ENCODE measurements at places on chromosomes 2 and 18. TPM values are rescaled to one million over a fixed set of nuclear protein-coding genes. Genes with fewer than 3 reads are reported as not detected.

DNA sequence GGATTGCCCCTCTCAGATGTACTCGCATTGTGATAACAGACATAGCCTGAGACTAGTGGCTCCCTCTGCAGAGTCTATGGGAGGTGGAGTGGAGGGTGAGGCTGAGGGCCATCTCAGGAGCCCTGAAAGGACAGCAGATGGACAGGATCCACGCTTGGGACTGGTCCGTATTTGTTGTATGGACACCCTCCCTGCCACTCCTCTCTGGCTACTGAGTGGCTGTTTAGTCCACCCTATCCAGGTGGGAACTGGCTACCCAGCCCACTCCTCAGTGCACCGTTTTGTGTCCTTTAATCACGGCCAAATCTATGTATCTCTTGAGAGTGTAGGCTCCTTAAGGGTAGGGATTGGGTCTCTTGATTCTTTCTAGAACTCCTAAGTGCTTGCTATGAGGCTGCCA lies 4.5 kb upstream of the GLI2 start:
- no peak for DNase-seq

DNA sequence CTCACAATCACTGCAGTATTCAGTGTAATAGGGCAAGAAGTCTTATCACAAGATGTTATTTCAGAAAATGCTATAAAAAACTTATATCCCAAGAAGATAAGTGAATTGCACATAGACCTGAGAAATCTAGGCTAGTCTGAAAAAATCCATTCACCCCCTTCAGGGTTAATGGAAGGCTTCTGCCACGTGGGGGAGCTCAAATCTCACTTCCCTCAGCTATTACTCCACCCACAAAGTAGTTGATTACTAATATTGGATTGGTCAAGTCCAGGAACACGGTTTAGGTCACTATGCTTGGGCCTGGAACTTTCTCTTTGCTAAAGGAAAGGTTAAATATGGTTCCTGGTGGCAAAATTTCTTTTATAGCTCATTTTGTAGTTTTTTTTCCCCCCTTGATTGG lies 51.2 kb upstream of the ADAM23 start:
- DNase-seq: peak; percentile 60

DNA sequence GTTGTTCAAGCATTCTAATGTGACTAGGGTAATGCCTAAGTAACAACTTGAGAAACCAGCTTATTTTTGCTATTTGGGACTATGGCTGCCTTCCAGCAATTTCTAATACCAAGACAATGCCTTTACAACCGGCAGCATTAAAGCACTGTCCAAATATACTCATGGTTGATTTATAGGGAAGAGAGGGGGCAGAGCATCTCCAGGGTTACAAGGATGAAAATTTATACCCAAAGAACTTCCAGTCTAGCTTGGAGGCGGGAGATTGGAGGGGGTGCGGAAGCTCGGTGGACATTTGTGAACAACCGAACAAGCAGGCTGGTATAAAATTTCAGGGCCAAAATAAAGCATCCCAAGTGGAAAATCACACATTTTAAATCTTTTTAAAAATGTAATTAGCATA lies 294.9 kb upstream of the STON1 start:
- DNase-seq: no peak

GRCh38 chr2:129092956-129093355 lies 774.3 kb upstream of the HS6ST1 start:
- no peak for DNase-seq

DNA sequence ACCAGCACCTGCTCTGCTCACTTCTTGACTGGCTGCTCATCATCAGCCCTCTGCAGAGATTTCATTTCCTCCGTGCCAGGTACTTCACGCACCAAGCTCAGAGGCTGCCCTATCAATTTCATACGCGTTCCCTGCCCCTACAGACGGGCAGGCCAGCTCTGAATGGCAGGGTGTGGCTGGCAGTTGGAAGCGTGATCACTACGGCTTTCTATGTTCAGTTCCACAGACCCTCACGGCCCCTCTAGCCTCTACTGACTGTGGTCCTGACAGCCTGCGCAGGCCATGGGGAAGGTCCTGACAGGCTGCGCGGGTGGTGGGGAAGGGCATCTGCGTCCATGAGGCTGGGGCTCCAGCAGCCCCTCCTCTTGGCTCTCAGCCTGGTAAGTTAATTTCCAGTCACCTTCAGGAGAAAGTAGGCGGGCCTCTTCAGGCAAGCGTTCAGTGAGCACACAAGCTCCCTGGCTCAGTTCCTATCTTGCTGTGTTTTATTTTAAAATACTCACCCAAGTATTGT lies 154.8 kb downstream of the ZNF236 start:
- no peak for DNase-seq

DNA sequence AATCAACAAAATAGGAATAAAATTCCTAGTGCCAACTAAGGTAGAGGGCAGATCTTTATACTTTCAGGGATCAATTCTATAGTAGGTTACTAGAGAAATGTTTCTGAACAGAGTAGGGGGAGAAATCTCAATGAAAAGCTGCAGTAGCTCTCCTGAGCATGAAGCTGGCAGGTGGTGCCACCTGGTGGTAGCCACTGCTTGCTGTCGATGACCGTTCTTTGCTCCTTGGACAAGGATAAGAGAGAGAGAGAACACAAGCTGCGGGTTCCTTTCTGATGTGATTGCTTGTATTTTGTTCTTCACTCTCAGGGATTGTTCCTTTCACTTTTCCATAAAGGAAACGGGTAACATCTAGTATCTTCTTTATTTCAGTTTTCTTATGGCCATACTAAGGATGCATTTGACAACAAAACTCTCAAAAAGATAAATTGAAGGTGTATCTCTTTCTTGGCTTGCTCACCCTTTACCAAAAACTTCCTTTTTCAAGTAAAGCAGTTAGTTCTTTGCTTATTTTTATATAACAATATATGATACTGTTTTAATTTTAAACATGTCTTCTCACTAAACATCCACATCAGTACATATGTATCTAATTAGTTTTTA lies 18.6 kb upstream of the MRPL19 start:
- DNase-seq: peak; percentile 81

DNA sequence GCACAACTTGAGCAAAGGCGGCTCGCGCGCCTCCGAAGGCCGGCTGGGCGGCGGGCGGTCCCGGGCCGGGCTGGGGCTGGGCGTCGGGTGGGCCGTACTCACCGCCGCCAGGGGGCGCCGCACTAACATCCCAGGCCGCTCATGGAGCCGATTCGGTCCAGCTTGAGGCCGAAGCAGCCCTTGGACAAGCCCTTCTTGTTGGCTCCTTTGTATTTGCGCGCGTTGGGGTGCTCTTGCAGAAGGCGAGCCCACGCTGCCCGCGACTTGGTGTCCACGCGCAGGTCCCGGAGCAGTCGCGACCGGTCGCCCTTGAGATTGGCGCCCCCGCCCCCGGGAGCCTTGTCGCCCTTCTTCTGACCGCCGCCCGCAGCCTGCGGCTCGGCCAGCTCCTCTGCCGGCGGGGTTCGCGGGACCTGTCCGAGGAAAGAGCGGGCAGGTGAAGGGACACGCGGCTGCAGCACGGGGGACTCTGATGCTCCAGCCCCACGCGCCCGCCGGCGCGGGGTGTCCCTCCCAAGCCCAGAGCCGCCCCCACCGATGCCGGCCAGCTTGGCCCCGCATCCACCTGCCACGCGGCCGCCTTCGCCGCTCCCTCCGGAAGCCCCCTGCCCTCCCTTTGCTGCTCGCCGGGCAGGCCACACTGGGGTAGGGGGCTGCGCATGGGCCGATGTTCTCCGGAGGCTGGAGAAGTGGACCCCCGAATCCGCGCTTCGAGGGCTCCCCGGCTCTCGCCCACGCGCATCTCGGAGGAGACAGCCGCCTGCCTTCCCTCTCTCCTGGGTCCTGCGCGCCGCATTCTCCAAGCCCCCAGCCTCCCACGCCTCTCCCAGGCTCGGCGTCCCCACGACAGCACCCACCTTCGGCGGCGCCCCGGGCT lies 655 bp downstream of the NPPC start:
- DNase-seq: peak; percentile 82

- DNase-seq: peak; percentile 20
Measured at GRCh38 chr18:58013241-58014211, 30.5 kb upstream of the NEDD4L start.

DNA sequence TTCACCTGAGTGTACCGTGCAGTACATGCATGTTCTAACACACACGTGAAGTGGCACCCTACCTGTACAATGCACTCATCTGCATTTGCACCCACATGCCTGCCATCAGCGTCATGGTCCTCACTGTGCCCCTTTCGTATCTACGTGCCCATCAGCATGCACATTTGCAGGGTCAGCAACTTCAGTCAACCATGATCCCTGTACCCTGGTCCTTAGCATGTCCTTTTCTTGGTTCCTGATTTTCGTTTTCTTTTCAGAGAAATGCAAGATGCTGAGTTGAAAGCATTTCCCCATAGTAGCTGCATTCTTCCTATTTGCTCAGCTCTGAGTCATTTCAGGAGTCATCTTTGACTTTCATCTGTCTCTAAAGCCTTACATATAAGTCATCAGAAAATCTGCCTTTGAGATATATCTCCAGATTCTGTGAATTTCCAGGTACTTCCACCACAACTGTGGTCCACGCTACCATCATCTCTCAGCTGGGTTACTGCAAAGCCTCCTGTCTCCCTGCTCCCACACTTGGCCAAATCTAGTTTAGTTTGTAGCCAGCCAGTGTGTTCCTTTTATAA lies 14.7 kb upstream of the PUM2 start:
- no peak for DNase-seq

- no peak for DNase-seq
Measured at GRCh38 chr2:212421556-212422334, 116.9 kb downstream of the ERBB4 start.

DNA sequence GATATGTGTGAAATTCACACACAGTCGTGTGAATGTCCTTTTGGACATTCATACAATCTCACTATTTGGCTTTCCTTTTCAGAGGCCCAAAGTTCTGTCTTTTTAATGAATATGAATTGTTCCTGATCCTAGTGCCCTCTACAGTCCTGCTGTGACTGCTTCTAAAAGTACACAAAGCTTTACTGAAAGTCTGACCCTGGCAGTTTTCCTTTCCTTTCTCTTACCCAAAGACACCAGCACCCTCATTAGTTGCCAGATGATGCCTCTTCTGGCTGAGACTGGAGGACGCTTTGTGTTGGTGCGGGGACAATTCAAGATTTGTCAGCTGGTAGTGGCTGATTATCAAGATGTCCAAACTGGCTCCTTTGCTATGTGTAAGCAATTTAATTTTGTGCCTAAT lies 81.8 kb upstream of the CDCA7 start:
- no peak for DNase-seq

DNA sequence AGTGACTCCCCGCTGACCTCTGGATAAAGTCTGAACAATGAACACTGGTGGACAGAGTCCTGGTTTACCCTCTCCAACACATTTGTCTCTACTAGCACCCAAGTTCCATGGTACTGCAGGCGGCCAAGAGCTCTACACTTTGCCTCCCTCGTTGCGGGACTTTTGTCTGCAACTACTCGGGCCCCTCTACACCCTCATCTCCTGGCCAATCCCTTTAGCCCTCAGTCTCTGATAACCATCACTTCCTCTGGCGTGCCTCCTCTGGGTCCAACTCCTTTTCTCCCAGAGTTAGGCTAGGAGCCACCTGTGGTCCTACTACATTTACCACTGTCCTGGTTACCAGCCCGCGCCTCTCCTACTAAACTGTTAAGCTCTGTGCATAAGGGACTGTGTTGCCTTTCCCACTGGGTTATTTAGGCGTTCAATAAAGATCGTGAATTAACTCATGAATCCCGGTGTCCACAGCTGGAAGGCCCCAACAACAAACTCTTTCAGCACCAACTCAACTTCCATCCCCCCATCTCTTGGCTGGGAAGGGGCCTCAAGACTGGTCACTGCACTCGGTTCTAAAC lies 757 bp downstream of the HDHD2 start:
- DNase-seq: peak; percentile 13

DNA sequence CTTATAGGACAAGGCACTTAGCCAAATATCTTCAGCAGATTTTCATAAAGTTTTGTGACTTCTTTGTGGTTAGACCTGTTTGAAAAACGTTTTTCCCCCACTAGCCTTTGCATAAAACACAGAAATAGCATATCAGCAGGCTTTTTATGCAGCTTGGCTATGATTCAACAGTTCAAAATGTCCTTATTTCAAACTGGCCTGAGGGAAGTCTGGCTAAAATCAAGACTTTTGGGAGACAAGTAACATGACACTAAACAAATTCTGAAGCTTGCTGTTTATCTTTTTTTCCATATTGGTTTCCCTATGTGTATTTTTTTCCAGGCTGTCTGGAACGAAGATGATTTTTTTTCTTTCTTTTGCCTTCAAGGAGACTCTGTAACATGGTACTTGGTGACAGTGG lies 95.1 kb upstream of the L3MBTL4 start:
- no peak for DNase-seq

DNA sequence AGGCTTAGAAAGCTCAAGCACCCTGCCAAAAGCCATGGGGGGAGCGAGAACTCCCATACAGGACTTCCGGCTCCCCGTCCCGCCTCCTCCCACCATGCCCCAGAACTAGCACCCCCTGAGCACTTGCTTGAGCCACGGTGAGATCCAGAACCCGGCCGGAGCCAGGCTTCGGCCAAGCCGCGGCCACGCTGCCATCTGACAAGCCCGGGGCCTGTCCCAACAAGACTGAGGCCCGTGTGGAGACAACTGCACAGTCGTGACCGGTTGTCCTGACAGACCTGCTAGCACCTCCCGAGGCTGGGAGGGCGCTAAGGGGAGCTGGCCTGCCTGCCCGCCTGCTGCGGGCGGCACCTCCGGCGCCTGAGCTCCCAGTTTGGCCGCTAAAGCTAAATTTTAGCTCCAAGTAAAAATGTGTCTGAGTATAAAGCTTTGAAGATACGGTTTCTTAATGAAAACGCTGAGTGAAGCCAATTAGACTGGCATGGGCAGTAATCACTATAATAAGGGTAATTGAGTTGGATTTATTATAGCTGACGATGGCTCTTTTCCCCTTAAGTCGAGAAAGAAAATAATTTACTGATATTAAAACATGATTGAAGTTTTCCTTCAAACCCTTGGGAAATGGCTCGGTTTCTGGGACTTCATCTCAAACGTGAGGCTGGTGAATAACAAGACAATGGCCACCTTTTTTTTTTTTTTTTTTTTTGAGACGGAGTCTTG lies 78.3 kb upstream of the ODC1 start:
- DNase-seq: no peak

GRCh38 chr18:63457977-63458376 lies 18.8 kb upstream of the SERPINB5 start:
- DNase-seq: no peak

PKDCC gene
- total RNA-seq: 45.0 TPM

ERBB4 gene
- total RNA-seq: 0.16 TPM

IL36G gene
- total RNA-seq: not detected

DNAH7 gene
- 1.4 TPM for total RNA-seq

PTH2R gene
- not detected for total RNA-seq

TTR gene
- total RNA-seq: not detected

CCL20 gene
- total RNA-seq: not detected
